ENCODE measurements at places on chromosomes 4 and X. TPM values are rescaled to one million over a fixed set of nuclear protein-coding genes. Genes with fewer than 3 reads are reported as not detected.

Gene AREG
- total RNA-seq, result 0.42 TPM

Gene MND1
- 32.7 TPM for total RNA-seq

Gene AADAT
- total RNA-seq, result 1.7 TPM

Gene DCAF4L1
- total RNA-seq, result 0.09 TPM

Gene RAB41
- total RNA-seq, result not detected

Gene PDHA1
- total RNA-seq, result 113 TPM

Gene RS1
- total RNA-seq, result 0.05 TPM

Gene CLNK
- 1.9 TPM for total RNA-seq

- no peak overlapping the region for H3K27ac ChIP-seq
- no peaks in the 10 kb centered on the region for H3K27me3 ChIP-seq
- no peak overlapping the region for H3K4me3 ChIP-seq
- DNase-seq, result no peak
- H3K36me3 ChIP-seq, result no peaks in the 10 kb centered on the region
These were observed 54.0 kb upstream of the TMLHE start for GRCh38 chrX:155666741-155667140.

GRCh38 chr4:986879-987623, at the start of gene IDUA:
Gene IDUA (plus strand): TSS chr4:987044. CDS start chr4:987085, 41 bp downstream.
- H3K4me3 ChIP-seq, result peak within 1 kb of the TSS; percentile 81
- H3K27me3 ChIP-seq, result no peaks in the 10 kb centered on the region
- peak within 1 kb of the TSS; percentile 95 for H3K27ac ChIP-seq

DNA sequence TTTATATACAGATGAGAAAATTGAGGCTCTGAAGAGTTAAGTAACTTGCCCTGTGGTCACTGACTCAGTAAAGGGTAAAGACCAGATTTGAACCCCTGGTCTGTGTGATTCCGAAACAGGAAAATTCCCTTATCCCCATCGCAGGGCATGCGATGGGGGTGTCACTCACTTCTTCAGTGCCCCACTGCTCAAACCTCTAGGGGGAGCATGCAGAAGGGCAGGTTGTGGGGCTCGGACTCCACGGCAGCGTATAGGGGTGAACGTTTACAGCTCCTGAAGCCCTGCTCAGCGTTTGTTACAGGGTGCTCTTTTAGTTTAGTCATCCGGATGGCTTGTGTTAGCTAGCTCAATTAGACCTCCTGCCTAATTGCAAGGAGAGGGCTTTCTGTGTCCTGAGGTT, 3.7 kb upstream of the EXOC1 start:
- peaks cover 9% of the 10 kb centered on the region for H3K4me1 ChIP-seq
- H3K27ac ChIP-seq, result no peak overlapping the region
- peaks cover 2% of the 10 kb centered on the region for H3K27me3 ChIP-seq
- no peak overlapping the region for H3K4me3 ChIP-seq
- no peaks in the 10 kb centered on the region for H3K36me3 ChIP-seq

DNA sequence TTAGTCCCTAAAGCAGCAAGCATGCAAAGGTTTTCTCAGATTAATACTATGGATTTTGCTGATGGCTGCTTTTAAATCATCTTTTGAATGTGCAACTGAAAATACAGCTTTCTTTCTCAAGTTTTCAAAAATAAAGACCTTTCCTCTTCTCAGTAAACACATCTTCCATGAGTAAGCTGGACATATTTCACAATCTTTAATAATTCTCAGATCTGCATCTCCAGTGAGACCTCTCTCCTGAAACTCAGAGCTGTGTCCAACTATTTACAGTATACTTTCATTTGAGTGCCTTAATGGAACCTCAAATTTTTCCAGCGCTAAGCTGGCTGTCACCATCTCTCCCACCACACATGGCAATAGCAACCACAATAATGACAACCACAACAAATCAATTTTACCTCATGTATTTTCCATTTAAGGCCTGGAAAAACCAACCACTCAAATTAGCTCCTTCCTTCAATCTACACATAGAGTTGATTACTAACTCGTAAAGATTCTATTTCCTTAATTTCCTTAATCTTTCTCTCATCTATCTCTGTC, 192.4 kb upstream of the RPL34 start:
- no peaks in the 10 kb centered on the region for H3K36me3 ChIP-seq
- no peaks in the 10 kb centered on the region for H3K27me3 ChIP-seq
- no peak overlapping the region for H3K27ac ChIP-seq
- DNase-seq, result no peak
- H3K4me1 ChIP-seq, result peaks cover 26% of the 10 kb centered on the region
- H3K4me3 ChIP-seq, result no peak overlapping the region

DNA sequence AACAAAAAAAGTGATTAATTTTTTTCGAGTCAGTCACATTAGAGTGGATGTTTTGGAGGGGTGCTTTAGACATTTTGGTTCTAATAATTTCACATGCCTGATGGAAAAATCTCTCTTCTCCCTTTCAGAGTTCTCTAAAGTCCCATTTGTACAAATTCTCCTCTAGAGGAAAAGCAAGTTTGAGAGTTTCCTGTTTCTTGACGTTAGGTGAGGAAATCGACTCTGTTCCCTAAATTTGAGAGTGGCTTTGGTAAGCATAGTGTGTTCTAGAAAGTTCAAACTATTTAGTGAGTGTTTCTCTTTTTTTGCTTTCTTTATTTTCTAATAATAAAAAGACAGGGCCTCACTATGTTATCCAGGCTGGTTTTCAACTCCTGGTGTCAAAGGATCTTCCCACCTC, 1.6 kb upstream of the ATP6AP2 start:
- no peak for DNase-seq
- H3K27me3 ChIP-seq, result no peaks in the 10 kb centered on the region
- H3K4me3 ChIP-seq, result no peak overlapping the region
- no peak overlapping the region for H3K27ac ChIP-seq
- H3K36me3 ChIP-seq, result no peaks in the 10 kb centered on the region

DNA sequence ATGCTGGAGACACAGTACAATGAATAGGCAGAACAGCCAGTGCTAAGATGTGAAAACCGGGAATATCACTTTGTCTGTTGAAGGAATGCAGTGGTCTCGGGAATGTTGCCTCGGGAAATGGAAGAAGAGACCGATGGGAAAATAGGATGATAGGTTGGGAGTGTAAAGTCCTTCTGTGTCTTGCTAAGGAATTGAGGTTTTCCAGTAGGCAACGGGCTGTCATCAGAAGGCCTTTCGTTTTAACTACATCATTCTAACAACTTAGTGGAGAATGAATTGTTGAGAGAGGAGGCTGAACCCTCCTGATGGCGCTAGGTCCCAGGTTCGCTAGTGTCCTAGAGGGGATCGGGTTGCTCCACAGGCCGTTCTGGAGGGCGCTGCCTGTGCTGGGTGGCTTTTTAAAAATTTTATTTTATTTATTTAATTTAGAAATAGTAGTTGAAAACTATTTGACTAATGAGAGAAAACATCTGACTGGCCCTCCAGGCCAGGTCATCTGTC, 730 bp downstream of the VBP1 start:
- peak overlapping the region; percentile 81 for H3K4me3 ChIP-seq
- peaks cover 8% of the 10 kb centered on the region for H3K4me1 ChIP-seq
- H3K27me3 ChIP-seq, result no peaks in the 10 kb centered on the region
- H3K36me3 ChIP-seq, result peaks cover 8% of the 10 kb centered on the region
- no peak overlapping the region for H3K27ac ChIP-seq
- no peak for DNase-seq
